HT-29 (cell line): ENCODE measurements at places on chromosomes 16 and 17. TPM values are rescaled to one million over a fixed set of nuclear protein-coding genes. Genes with fewer than 3 reads are reported as not detected.

DNA sequence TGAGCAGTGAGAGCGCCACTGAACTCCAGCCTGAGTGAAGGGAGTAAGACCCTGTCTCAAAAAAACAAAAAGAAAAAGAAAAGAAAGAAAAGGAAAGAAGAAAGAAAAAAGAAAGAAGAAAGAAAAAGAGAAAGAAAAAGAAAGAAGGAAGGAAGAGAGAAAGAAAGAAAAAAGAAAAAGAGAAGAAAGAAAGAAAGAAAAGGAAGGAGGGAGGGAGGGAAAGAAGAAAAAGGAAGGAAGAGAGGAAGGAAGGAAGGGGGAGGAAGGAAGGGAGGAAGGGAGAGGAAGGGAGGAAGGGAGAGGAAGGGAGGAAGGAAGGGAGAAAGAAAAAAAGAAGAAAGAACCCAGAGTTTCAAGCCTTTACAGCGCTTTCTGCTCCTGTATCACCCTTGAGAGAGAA lies 19.1 kb downstream of the GINS3 start:
- no peak for DNase-seq

DNA sequence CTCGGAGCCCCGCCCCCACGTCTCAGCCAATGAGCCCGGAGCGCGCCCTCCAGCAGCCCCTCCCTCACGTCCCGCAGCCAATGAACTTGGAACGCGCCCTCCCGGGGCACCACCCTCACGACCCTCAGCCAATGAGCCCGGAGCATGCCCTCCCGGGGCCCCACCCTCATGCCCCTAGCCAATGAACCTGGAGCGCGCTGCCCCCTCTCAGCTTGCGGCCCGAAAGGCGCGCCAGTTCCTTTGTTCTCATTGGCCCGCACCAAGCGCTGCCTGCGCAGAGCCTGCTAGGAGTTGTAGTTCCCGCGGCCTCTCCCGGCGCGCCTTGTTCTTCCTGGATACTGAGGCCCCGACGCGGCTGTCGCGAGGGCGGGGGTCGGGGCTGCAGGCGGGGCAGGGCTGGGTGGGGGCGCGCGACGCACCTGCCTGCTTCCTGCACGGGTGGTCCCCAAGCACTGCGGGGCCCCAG lies at the start of gene LRRC45:
Gene LRRC45 (plus strand): TSS at position 325 of the 466 bp plus-strand sequence. CDS start 339 bp downstream, outside the sequence.
- DNase-seq = peak; percentile 99

DNA sequence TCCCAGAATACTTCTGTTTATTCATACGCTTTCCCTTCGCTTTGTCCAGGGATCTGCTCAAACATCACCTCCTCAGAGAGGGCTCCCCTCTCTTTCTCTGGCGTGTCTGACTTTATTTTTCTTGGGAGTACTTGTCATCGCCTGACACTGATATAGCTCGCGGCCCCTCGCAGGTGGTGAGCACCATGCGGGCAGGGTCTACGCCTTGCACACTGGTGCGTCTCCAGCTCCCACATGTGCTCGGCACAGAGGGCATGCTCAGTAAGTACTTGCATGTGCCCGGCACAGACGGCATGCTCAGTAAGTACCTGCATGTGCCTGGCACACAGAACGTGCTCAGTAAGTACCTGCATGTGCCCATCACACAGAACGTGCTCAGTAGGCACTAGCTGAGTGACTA lies 57.5 kb downstream of the IRF8 start:
- no peak for DNase-seq

GRCh38 chr16:5584109-5584508 lies 486.5 kb upstream of the EEF2KMT start:
- no peak for DNase-seq

DNA sequence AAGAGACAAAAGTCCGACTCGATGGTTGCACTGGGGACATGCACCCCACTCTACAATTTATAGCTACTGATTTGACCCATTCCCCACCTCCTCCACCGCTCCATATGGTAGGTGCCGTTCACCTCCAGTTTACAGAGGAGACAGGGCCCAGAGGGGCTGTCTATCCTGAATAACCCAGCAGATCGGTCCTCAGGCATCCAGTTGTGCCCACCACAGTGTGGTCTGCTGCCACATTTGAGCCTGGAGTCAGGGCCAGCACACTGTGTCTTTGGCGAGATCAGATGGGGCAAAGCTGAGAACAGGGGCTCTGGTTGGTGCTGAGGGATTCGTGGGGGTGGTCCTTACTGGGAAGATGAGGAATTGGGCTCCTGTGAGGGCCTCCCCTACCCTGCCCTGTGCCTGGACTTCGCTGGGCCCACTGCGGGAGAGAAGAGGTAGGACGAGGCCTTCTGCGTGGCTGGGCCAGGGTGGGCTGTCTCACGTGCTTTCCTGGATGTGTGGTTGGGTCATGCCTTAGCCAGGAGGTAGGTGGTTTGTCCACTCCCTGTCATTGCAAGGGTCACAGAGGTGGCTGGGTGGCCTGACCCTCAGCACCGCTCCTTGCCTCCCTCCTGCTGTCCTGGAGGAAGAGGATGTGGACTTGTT lies 2.8 kb downstream of the ADCY7 start:
- no peak for DNase-seq

DNA sequence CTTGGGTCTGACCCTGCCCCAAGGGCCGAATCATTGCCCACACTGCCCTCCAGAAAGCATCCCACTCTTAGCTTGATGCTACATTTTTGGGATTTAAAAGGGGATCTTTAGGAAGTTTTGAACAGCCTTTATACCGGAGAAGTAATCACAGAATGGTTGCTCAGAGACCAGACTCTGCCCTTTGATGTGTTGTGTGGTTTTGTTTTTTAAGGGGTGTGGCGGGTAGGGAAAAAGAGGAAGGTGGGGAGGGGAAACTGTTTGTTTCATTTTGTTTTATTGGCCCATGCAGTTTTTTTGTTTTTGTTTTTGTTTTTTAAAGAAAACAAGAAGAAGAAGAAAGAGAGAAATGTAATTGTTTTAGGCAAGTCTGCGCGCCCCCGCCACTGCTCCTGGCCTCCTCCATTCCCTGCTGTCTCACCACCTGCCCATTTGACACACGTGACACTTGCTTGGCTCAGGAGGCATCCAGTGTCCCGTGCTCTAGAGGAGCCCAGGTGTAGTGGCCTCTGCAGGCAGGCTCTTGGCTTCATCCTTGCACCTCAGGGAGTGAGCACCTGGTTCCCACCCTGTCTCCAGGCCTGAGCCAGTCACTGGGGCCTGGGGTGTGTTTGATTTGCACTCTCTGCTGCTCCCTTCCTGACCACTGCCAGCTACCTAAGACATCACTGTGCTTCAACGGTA lies 35.7 kb downstream of the GNAO1 start:
- DNase-seq = no peak

GRCh38 chr17:62692721-62693431 lies 65.4 kb downstream of the MRC2 start:
- peak; percentile 32 for DNase-seq

GRCh38 chr16:5187402-5187952 lies 89.9 kb upstream of the EEF2KMT start:
- no peak for DNase-seq

GRCh38 chr16:11665071-11665491 lies 3.2 kb upstream of the SNN start:
- no peak for DNase-seq

DNA sequence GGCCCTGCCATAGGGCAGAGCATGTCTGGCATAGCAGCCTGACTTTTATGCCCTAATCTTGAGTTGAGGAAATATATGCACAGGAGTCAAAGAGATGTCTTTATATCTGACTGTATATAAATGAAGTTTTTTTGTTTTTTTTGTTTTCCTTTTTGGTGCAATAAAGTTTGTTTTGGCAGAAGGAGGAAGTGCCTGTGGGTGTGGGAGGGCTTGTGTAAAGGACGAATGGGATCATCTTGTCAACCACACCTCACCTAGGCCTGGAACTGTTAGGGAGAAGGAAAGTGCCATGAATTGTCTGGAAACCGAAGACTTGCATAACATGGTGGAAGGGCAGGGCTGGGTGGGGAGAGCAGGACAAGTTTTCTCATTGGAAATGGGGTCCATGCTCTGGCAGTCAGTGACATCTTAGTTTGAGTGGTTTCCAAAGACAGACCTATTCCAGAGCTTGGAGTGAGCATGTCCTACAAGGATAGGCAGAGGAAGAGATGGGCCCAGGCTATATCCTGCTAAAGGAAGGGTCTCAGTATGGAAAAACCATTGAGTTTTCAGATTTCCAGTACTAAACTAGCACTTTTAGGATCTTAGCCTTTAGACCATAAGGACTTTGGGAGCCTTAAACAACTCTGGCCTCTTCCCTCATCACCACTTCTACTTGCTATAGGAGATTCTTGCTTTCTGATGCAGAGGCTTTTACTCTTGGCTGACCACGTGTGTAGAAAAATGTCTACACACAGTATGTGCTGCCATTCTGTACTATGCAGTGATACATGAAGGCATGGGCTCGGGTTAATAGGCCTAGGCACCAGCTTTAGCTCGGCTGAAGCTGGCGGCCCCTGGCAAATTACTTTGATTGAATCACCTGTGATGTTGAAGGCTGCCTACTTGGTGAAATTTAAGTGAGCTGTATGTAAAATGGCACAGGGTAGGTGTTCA lies 15.5 kb downstream of the SNF8 start:
- no peak for DNase-seq

- peak; percentile 92 for DNase-seq
Observed at GRCh38 chr17:66673668-66674276, 161.1 kb upstream of the CACNG5 start.

GRCh38 chr16:9092978-9093344 lies 1.5 kb downstream of the HAPSTR1 start:
- peak; percentile 42 for DNase-seq

GRCh38 chr16:74898659-74899058 lies 86.3 kb downstream of the WDR59 start:
- DNase-seq = no peak

DNA sequence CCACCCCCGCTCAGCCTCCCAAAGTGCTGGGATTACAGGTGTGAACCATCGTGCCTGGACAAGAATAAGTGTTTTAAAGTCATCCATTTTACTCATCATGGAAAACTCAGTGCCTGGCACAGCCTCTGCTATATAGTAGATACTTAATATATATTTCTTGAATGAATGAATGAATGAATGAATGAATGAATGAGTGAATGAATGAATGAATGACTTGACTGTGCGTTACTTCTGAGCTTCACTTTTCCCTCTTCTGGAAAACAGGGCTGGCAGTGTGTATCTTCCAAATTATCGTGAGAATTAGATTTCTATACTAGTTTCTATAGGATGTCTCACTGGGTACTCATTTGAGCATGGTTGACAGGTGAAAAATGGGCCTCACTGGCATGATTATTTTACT lies 307.3 kb upstream of the ERCC4 start:
- no peak for DNase-seq

GRCh38 chr17:61447358-61447757 lies 4.9 kb upstream of the TBX4 start:
- no peak for DNase-seq

- no peak for DNase-seq
Observed at GRCh38 chr17:56185491-56186221, 32.4 kb downstream of the ANKFN1 start.

- DNase-seq = no peak
Observed at GRCh38 chr17:1070411-1070810, 73.5 kb downstream of the TIMM22 start.

GRCh38 chr16:17887963-17888362 lies 417.2 kb upstream of the XYLT1 start:
- no peak for DNase-seq

DNA sequence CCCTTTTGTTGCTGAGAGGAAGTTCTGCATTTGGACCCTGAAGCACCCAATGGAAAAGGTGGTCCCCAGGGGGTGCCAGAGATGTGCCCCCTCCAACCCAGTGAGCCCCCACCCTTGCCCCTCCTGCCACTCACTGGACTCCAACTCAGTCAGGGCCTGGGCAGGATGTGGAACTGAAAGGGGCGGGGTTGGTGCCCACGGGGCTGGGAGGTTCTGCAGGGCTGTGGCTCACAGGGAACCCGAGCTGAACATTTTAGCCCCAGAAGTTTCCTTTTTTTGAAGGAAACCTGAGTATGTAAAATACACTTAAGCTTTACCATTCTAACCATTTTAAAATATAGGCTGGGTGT lies 15.8 kb upstream of the OGFOD3 start:
- no peak for DNase-seq

- DNase-seq = peak; percentile 56
Observed at GRCh38 chr16:88455610-88456355, 2.7 kb downstream of the ZFPM1 start.

DNA sequence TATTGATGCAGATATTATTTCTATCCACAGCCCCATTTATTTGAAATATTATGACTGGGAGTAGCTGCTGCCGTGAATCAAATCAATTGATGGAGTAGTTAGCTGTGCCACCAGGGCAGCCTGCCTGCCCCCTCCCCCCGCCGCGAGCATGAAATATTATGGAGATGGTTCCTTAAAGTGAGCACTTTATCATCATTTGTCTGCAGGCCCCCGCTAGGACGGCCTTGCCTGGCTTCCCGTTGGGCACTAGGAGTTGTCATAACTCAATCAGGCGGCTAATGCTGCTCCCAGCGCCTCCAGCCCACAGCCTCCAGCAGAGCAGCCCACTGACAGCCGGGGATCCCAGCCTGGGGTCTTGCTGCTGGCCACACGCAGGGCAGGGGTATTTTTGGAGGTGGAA lies 173.9 kb downstream of the SALL1 start:
- DNase-seq = no peak

DNA sequence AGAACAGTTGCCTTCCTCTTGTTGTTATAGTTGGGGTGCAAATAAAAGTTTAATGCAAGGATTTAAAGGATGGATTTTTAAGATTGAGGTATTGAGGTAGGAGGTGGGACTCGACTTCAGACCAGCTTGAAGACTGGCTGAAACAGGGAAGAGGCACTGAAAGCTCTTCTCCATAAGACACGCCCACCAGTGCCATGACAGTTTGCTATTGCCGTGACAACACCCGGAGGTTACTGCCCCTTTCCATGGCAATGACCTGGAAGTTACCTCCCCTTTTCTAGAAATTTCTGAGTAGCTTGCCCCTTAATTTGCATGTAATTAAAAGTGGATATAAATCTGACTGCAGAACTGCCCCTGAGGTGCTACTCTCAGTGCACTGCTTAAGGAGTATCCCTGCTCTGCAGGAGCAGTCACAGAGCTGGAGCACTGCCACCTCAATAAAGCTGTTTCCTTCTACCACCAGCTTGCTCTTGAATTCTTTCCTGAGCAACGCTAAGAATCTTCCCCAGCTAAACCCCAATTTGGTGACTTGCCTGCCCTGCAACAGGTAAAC lies 122.6 kb downstream of the SHISA6 start:
- DNase-seq = no peak

- no peak for DNase-seq
Observed at GRCh38 chr16:88752386-88753002, 32.5 kb downstream of the PIEZO1 start.

DNA sequence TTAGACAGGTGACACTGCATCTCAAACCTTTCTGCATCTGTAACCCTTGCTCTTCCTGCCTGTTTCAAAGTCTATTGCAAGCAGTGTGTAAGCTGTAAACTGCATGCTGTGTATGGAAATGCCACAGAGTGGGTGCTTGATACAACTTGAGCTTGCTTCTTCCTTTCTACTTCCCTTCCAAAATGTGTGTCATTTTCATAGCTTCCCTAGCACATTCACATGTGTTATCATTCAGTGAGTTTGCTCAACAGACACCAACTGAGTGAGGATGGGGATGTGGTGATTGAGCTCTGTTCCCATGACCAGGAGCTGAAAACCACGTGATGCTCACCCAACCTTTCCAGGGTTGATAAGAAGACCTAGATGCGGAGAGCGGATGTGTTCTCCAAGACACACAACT lies 111.1 kb downstream of the VAT1L start:
- no peak for DNase-seq

HS3ST3A1 gene
- not detected in 2 replicates for total RNA-seq

SLC16A5 gene
- total RNA-seq = 231 and 264 TPM in 2 replicates

HOXB3 gene
- 99.5 and 126 TPM in 2 replicates for total RNA-seq

PRR29 gene
- 0.10 TPM in 1 of 2 replicates, not detected in the other for total RNA-seq

CPHXL2 gene
- not detected in 2 replicates for total RNA-seq
